ENCODE measurements at places on chromosomes 4 and X.

- DNase-seq, result no peak
Observed at GRCh38 chr4:10020106-10020505, 1.2 kb downstream of the SLC2A9 start.

DNA sequence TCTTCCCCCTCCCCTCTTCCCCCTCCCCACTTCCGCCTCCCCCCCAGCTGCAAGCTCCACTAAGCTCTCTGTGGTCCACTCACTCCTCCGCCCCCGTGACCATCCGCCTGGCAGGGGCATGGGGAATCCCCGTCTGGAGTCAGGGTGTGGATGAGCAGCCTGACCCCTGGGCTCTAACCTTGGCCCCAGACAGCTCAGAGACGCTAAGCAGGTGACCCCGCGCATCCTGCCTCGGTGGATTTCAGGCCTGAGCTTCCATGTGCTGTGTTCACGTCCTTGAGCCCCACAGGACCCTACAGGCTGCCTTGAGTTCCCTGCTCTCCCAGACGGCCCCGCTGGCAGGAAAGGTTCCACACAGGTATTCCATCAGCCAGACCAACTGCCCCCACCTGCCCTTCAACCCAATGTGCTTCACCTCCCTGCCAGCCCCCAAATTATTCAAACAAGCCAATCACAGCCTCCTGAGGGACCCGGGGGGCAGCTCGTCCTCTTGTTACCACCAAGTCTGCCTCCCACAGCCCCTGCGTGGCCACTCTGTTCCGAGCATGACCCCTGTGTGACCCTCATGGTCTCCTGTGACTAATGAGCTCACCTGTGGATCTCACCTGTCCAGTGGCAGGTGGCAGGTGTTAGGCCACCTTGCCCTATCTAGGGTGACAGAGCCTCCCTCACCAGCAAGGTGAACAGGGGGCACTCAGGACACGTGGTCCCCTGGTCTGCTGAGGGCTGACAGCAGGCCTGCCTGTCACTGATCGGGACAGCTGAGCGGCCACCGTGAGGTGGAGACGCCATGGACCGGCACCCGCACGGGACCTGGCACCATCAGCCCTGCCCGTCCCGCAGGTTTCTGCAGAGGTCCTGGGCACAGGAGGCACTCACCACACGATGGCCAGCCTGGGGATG, 73.2 kb upstream of the MXD4 start:
- no peak for DNase-seq

GRCh38 chr4:26792639-26793038, 68.0 kb upstream of the STIM2 start:
- DNase-seq, result no peak

- DNase-seq, result no peak
Observed at GRCh38 chr4:142645475-142646108, 200.5 kb downstream of the INPP4B start.

- no peak for DNase-seq
Observed at GRCh38 chrX:69815063-69815462, 199.2 kb downstream of the EDA start.

DNA sequence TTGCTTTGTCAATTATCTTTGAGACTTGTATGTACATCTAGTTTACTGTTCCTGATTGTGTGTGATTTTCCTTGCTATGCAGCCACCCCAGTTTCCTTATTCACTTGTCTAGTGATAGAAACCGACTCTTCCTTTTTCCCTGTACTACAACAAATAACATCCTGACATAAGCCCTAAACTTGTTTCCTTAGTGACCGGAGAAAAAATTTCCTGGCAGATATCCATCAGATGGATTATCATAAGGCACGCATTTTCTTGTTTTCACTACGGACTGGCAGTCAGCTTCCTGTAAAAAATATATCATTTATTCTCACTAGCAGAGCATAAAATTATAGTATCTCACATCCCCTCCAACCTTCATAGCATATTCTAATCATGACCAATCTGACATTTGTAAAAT, 410.7 kb downstream of the CENPC start:
- DNase-seq, result no peak

GRCh38 chr4:18435781-18436180, 414.2 kb upstream of the LCORL start:
- DNase-seq, result no peak

DNA sequence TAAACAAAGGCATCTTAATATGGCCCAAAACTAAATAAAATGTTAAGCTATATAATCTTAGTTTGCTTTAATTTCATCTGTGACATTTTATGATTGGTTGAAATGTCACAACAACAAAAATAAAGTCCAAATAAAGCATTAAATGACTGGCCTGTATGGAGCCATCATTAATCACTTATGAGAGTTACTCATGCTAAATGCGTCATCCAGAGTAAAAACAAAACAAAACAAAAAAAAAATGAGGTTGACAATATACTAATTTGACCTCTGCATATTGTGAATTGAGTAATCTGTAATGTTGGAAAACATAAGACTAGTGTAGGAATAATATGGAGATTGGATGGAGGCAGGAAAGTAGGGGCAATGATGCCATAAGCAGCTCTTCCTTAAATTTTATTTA, 139.7 kb downstream of the MAPK10 start:
- no peak for DNase-seq

GRCh38 chr4:629915-630641, 4.7 kb downstream of the PDE6B start:
- no peak for DNase-seq

DNA sequence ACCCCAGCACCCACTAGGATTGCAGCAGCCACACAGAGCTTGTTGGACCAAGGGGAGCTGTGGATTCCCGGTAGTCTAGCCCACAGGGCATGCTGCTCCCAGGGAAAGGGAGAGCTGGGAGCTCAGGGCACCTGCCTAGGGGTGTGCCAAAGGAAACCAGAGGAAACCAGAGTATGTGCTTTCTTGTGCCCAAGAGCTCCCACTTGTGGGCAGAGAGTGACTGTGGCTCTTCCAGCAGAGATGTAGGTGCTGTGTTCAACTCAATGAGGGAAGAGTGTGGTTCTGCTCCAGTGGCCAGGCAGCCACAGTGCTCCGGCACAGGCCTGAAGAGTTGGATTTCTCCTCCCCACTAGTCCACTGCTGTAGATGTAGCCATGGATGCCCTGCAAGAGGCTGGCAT, 1050.0 kb upstream of the INTU start:
- DNase-seq, result no peak

DNA sequence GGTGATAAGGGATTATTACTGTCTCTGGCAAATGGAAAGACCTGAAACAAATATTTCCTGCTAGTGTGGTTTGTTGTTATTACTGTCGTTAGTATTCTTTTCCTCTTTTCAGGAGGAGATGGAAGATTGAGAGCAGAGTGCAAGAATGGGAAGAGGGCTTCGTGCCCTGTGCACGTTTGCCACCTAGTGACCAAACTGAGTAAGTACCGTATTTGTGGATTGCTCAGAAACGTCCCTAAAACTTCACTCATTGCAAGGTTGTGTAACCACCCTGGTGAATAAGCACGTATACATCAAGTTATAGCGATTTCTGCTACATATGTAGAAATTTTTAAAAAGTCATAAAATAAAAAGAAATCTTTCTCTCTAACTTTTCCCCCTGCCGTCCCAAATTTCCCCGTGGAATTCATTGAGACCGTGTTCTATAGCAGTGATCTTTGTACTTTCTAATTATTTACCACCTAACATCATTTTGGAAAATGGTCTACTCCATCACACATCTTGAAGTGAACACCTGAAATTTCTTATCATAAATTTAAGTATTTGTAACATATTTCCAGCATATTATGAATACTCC, 24.3 kb downstream of the LINC00632 start:
- DNase-seq, result peak; percentile 19

GRCh38 chr4:119525005-119525749, 103.4 kb downstream of the PDE5A start:
- DNase-seq, result peak; percentile 70

DNA sequence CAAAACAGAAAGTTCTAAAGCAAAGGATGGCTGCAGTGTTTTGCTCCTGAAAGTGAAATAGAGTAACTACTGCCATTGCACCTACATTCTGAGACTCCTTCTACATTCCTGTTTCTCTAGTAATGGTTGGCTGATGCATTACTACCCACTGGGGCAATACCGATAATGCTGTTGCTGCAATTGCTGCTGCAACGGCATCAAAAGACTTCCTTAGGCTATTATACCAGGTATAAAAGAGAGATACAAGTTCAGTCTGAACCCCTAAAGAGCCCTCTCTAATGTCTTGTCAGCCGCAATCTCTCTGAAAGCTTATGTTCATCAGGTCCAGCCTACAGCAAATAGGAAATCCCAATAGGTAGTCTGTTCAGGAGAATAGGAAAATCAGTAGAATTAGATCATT, 338.4 kb downstream of the PABPC4L start:
- DNase-seq, result no peak

- DNase-seq, result no peak
Observed at GRCh38 chrX:40008791-40009461, 88.8 kb downstream of the BCOR start.

DNA sequence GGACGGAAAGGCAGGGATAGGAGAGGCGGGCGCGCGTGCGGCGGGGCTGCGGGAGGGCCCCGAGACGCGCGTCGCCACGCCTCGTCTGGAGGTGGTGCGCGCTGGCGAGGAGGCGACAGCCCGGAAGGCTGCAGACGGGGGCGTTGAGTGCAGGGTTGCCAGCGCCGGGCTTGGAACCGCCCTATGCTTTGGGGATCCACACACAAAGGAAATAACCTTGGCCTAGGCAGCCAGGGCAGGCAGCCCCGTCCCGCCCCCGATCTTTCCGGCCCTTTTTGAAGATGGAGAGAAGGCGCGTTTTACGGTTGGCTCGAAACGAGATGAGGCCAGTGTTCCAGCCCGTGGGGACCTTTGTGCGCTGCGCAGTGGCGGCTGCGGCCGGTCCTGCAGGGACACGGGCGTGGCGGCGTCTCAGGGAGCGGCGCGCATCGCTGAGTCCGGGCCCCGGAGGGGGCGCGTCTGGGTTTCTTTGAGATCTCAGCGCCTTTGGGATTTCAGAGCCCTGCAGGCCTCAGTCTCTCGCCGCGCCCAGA, 50.8 kb upstream of the TRIM2 start:
- no peak for DNase-seq

GRCh38 chr4:172850838-172851237, 317.8 kb upstream of the GALNT7 start:
- DNase-seq, result no peak

Data from SW 1271 (cell line).